ENCODE measurements at places on chromosomes 7 and 10. TPM values are rescaled to one million over a fixed set of nuclear protein-coding genes. Genes with fewer than 3 reads are reported as not detected.

CYP3A7 gene
- not detected for total RNA-seq

NAT16 gene
- not detected for total RNA-seq

ZCWPW1 gene
- 0.94 TPM for total RNA-seq

JMJD1C gene
- 72.7 TPM for total RNA-seq

OPN4 gene
- total RNA-seq = not detected

MRC1 gene
- total RNA-seq = 2.1 TPM

SEMA3C gene
- 0.16 TPM for total RNA-seq

GGCT gene
- total RNA-seq = 30.6 TPM

GNAT3 gene
- not detected for total RNA-seq
